ENCODE measurements at places on chromosomes 13 and 19. TPM values are rescaled to one million over a fixed set of nuclear protein-coding genes. Genes with fewer than 3 reads are reported as not detected.

The CLDN10 gene
- total RNA-seq = not detected

GRCh38 chr19:8338835-8339234 is 4.2 kb downstream of the KANK3 start:
- H3K27ac ChIP-seq = no peak overlapping the region
- no peak for DNase-seq
- H3K4me1 ChIP-seq = peaks cover 32% of the 10 kb centered on the region

GRCh38 chr19:36246006-36246481 is 31.1 kb downstream of the ZNF146 start:
- DNase-seq = no peak
- no peak overlapping the region for H3K27ac ChIP-seq
- peaks cover 13% of the 10 kb centered on the region for H3K27me3 ChIP-seq
- H3K4me1 ChIP-seq = no peaks in the 10 kb centered on the region
- H3K36me3 ChIP-seq = no peaks in the 10 kb centered on the region

DNA sequence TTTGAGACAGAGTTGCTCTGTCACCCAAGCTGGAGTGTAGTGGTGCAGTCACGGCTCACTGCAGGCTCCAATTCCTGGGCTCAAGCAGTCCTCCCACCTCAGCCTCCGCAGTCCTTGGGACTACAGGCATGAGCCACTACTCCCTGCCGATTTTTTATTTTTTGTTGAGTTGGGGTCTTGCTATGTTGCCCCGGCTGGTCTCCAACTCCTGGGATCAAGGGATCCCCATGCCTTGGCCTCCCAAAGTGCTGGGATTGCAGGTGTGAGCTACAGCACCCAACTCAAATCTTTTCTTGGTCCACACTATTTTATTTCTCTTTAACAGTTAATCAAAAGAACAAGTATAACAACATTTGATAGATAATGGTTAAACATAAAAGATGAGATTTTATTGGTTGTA is 7.5 kb downstream of the CCNE1 start:
- no peak for DNase-seq
- no peak overlapping the region for H3K27ac ChIP-seq
- no peak overlapping the region for H3K4me3 ChIP-seq
- no peaks in the 10 kb centered on the region for H3K27me3 ChIP-seq
- H3K4me1 ChIP-seq = no peaks in the 10 kb centered on the region

GRCh38 chr19:30672926-30673325 is 300.7 kb downstream of the ZNF536 start:
- DNase-seq = no peak
- H3K4me1 ChIP-seq = no peaks in the 10 kb centered on the region
- H3K27ac ChIP-seq = no peak overlapping the region
- H3K36me3 ChIP-seq = no peaks in the 10 kb centered on the region

The SYNGR4 gene
- not detected for total RNA-seq

- H3K27me3 ChIP-seq = no peaks in the 10 kb centered on the region
- no peaks in the 10 kb centered on the region for H3K36me3 ChIP-seq
- no peak for DNase-seq
- H3K27ac ChIP-seq = peak overlapping the region; percentile 54
These were observed 13.0 kb upstream of the SLC35E1 start for GRCh38 chr19:16585094-16585801.

- H3K27ac ChIP-seq = no peak overlapping the region
- no peaks in the 10 kb centered on the region for H3K4me1 ChIP-seq
These were observed 54.9 kb upstream of the RFC3 start for GRCh38 chr13:33763021-33763420.

- no peaks in the 10 kb centered on the region for H3K36me3 ChIP-seq
- H3K27me3 ChIP-seq = no peaks in the 10 kb centered on the region
- DNase-seq = no peak
- H3K27ac ChIP-seq = no peak overlapping the region
These were observed 529.3 kb upstream of the SPRY2 start for GRCh38 chr13:80870186-80870585.

The GRIN2D gene
- 2.1 TPM for total RNA-seq

- H3K27me3 ChIP-seq = no peaks in the 10 kb centered on the region
- H3K36me3 ChIP-seq = no peaks in the 10 kb centered on the region
- peaks cover 26% of the 10 kb centered on the region for H3K4me1 ChIP-seq
- peak overlapping the region; percentile 69 for H3K27ac ChIP-seq
- DNase-seq = peak; percentile 55
These were observed 23.5 kb downstream of the KCTD15 start for GRCh38 chr19:33819880-33820781.

The SH2D3A gene
- total RNA-seq = not detected

GRCh38 chr13:24706886-24707585 is 26.8 kb downstream of the ATP12A start:
- no peak overlapping the region for H3K27ac ChIP-seq
- H3K4me3 ChIP-seq = no peak overlapping the region
- H3K4me1 ChIP-seq = no peaks in the 10 kb centered on the region
- H3K36me3 ChIP-seq = no peaks in the 10 kb centered on the region
- DNase-seq = no peak
- peaks cover 2% of the 10 kb centered on the region for H3K27me3 ChIP-seq

DNA sequence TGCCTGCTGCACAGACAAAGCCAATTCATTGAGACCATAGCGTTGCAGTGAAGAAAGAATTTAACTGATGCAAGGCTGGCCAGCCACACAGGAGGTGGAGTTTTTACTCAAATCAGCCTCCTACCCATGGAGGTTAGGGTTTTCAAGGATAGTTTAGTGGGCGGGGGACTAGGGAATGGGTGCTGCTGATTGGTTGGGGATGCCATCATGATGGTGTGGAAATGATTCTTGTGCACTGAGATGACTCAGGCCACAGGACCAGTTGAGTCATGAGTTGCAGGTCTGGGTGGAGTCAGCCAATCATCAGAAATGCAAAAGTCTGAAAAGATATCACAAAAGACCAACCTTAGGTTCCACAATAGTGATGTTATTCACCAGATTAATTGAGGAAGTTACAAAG is 359.6 kb downstream of the FOXO1 start:
- peaks cover 4% of the 10 kb centered on the region for H3K4me1 ChIP-seq
- no peaks in the 10 kb centered on the region for H3K36me3 ChIP-seq
- H3K27me3 ChIP-seq = no peaks in the 10 kb centered on the region
- no peak for DNase-seq

DNA sequence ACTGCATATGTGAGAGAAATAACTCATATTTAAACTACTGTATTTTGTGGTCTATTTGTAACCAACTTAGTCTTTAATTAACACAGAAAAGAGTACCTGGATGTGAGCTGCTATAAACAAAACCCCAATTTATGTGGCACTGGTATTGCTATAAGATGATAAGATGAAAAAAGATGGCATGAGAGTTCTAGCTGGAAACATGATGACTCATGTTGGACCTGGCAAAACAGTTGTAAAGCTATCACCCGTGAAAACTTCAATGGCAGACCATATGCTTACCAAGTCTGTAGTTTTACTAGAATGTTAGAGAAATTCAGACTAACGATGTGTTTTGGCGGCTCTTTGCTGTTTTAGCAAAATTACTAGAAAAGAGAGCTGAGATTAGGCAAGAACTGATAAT is 69.6 kb upstream of the PCDH9 start:
- no peak for DNase-seq
- H3K4me1 ChIP-seq = no peaks in the 10 kb centered on the region
- H3K27ac ChIP-seq = peak overlapping the region; percentile 20
- H3K27me3 ChIP-seq = no peaks in the 10 kb centered on the region
- H3K4me3 ChIP-seq = no peak overlapping the region

The HCN2 gene
- 0.37 TPM for total RNA-seq

DNA sequence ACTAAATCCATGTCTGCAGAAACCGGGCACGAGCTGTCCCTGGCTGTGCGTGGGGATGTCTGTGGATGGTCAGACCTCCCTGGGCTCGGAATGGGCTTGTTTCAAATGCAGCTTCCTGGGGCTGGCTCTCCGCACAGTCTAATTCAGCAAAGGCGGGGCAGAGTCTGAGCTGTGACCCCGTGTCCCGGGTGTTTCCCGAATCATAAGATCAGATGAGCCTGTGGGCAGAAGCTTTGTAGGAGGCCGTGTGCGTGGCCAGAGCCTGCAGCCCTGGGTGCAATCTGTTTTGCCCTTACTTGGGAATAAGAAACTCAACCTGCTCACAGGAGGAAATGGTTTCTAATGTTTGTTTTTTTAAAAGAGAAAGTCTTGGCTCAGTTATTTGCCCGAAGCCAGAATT is 13.9 kb upstream of the GNA11 start:
- H3K27me3 ChIP-seq = no peaks in the 10 kb centered on the region
- H3K4me3 ChIP-seq = no peak overlapping the region
- DNase-seq = peak; percentile 35
- H3K36me3 ChIP-seq = no peaks in the 10 kb centered on the region

DNA sequence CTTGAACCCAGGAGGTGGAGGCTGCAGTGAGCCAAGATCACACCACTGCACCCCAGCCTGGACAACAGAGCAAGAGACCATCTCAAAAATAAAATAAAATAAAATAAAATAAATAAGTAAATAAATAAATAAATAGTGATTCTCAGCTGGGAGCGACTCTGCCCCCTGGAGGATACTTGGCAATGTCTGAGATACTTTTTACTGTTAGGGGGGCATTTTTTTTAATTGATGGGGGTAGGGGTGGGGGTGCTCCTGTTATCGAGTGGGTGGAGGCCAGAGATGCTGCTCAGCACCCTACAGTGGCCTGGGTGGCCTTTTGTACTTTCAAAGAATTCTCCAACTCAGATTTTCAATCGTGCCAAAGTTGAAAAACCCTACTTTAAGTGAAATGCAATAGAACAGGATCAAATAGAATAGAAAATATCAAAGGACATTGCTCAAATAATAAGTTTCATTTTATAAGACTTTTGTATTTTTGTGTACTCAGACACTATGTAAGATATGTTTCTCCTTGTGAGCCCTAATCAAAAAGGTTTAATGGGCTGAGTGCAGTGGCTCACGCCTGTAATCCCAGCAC is 7.1 kb upstream of the CLPP start:
- H3K4me1 ChIP-seq = no peaks in the 10 kb centered on the region
- no peak overlapping the region for H3K4me3 ChIP-seq
- no peaks in the 10 kb centered on the region for H3K36me3 ChIP-seq

The CCNA1 gene
- 0.37 TPM for total RNA-seq

GRCh38 chr19:40366697-40367561 is 18.4 kb downstream of the PLD3 start:
- H3K36me3 ChIP-seq = peaks cover 9% of the 10 kb centered on the region
- no peak for DNase-seq
- H3K27ac ChIP-seq = no peak overlapping the region
- H3K27me3 ChIP-seq = no peaks in the 10 kb centered on the region
- peaks cover 3% of the 10 kb centered on the region for H3K4me1 ChIP-seq
- no peak overlapping the region for H3K4me3 ChIP-seq

- H3K27ac ChIP-seq = no peak overlapping the region
- H3K4me1 ChIP-seq = no peaks in the 10 kb centered on the region
- no peak for DNase-seq
- H3K36me3 ChIP-seq = no peaks in the 10 kb centered on the region
These were observed 107.7 kb downstream of the PTPRS start for GRCh38 chr19:5232798-5233505.

- no peak overlapping the region for H3K4me3 ChIP-seq
- no peak overlapping the region for H3K27ac ChIP-seq
- H3K27me3 ChIP-seq = peaks cover 1% of the 10 kb centered on the region
- H3K4me1 ChIP-seq = no peaks in the 10 kb centered on the region
- DNase-seq = peak; percentile 54
These were observed 15.1 kb upstream of the CEACAM4 start for GRCh38 chr19:41641879-41642485.

- H3K27ac ChIP-seq = no peak overlapping the region
- no peaks in the 10 kb centered on the region for H3K36me3 ChIP-seq
- no peaks in the 10 kb centered on the region for H3K27me3 ChIP-seq
- no peaks in the 10 kb centered on the region for H3K4me1 ChIP-seq
- H3K4me3 ChIP-seq = no peak overlapping the region
These were observed 83.3 kb downstream of the ERCC5 start for GRCh38 chr13:102928941-102929675.

The RAB3A gene
- total RNA-seq = 0.88 TPM

GRCh38 chr19:23996549-23996948 is 81.9 kb downstream of the ZNF726 start:
- no peaks in the 10 kb centered on the region for H3K27me3 ChIP-seq
- no peaks in the 10 kb centered on the region for H3K4me1 ChIP-seq
- no peak for DNase-seq

- no peak overlapping the region for H3K4me3 ChIP-seq
- no peaks in the 10 kb centered on the region for H3K4me1 ChIP-seq
These were observed 16.0 kb downstream of the EPSTI1 start for GRCh38 chr13:42976066-42976465.

The RFX2 gene
- total RNA-seq = 16.1 TPM

The ABCC4 gene
- total RNA-seq = 14.7 TPM

The PSPN gene
- 1.2 TPM for total RNA-seq

The TNFAIP8L1 gene
- 53.7 TPM for total RNA-seq

DNA sequence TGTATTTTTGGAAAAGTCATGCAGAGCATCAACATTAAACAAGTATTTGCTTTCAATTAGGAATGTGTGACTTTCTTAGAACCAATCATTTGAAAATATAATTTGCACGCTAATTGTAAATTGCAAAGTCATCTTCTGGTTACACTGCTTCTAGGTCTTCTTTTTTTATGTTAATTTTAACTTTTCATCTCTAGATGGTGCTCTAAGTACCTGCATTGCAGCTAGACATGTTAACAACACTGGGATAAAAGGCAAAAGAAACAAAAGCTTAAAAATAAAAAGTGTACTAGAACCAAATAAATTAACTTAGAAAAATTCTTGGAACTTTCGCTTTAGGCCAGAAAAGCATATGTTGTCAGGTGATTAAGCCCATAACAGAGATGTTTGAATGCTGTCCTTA is 2758.2 kb downstream of the PCDH9 start:
- no peak overlapping the region for H3K27ac ChIP-seq
- DNase-seq = peak; percentile 66
- H3K27me3 ChIP-seq = no peaks in the 10 kb centered on the region
- H3K36me3 ChIP-seq = no peaks in the 10 kb centered on the region
- no peak overlapping the region for H3K4me3 ChIP-seq

The ZNF563 gene
- 1.1 TPM for total RNA-seq

DNA sequence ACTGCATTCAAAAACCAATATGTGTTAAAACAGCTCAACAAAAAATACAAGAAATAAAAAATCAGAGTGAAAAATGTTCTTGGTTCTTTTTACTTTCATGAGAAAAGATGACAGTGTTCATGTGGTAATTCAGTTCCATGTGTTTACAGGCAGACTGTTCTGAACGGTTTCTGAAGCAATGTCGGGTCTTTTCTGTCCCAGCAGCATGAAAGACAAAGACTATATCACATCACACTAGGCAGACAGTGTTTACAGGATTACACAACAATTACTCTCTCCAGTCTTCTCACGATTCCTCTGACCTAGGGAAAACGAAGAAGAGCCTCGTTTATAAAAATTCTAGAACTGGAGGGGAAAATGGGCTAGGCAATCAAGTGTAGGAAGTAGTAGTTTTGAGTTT is 83.4 kb downstream of the UBL3 start:
- no peak overlapping the region for H3K4me3 ChIP-seq
- no peaks in the 10 kb centered on the region for H3K27me3 ChIP-seq
- peaks cover 4% of the 10 kb centered on the region for H3K36me3 ChIP-seq
- H3K4me1 ChIP-seq = no peaks in the 10 kb centered on the region

The GPR12 gene
- total RNA-seq = not detected
